Ecto neural progenitor cell (in vitro differentiated cells): ENCODE measurements at places on chromosomes 2 and 18.
A peak's percentile ranks its signal among the peaks of the same experiment; 100 is the strongest.

- DNase-seq, result no peak
Observed at GRCh38 chr2:116585669-116586327, 1228.7 kb upstream of the DDX18 start.

DNA sequence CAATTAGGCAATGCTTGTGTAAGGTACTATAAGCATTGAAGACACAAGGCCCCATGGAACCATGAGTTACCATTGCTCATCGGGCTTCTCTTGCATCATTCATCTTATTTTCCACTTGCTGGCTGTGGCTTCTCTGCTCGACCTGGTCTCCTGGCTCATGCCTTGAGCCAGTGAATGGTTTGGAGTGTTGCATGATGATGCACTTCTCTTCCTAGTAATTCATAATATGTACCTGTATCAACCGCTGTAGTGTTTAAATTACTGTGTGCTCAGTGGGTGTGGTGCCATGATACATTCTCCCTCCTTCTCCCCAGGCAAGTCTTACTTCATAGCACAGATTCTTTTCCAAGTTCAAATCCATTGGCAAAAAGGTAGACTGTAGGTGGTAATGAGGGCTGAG lies 66.8 kb downstream of the ABCA12 start:
- DNase-seq, result no peak

DNA sequence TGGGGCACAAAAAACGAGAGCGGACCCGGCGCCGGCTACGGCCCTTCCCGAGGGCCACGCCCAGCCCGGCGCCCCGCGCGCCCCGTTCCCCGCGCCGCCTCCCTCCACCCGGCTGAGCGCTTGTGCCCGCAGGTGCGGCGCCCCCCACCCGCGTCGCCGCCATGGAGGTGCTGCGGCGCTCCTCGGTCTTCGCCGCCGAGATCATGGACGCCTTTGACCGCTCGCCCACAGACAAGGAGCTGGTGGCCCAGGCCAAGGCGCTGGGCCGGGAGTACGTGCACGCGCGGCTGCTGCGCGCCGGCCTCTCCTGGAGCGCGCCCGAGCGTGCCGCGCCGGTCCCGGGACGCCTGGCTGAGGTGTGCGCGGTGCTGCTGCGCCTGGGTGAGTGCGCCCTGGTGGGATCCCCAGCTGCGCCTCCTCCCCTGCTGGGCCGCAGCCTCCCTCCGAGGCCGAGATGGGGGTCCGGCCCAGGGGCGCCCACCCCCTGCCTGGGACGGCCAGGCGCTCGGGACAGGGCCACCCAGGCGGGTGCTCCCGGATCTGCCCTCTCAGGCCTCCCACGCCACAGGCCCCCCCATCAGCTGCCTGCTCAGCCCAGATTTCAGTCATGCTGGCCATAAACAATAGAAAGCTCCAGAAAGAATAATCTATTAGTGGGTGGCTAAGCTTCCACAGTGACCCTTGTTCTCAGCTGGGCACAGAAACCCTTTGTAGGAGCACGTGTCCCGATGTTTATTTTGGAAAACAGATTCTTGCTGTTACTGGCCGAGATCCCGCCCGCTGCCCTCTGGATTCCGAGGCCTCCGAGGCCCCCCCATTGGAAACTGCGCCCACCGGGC lies 997 bp downstream of the BOK start:
- DNase-seq, result peak; percentile 58

- no peak for DNase-seq
Observed at GRCh38 chr2:140698636-140699035, 1432.2 kb downstream of the LRP1B start.

DNA sequence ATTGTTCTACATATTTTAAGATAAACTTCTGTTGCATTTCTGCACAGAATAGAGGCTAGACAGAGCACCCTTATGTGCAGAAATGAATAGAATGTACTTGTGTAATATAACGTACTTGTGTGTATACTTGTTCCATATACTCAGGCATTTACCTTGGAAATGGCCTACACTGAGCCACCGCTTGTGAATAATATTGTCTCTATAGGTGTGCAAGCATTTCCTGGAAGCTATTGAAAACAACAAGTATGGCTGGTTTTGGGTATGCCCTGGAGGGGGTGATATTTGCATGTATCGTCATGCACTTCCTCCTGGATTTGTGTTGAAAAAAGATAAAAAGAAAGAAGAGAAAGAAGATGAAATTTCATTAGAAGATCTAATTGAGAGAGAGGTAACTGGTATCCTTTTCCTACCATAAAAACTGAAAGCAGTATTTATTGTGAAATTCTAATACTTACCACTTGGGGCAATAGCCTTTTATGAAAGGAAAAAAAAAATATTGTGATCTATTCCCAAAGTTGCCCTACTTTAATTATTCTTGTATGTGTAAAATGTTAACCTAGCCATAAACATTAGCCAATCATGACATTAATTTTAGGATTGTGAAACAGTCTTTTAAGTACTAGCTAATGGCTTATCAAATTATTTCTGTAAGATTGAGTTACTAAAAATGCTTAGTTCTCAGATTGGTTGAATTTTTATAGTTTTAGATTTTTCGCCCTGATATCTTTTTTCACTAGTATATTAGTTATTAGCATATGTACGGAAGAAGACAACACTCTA lies 18.0 kb downstream of the ZC3H15 start:
- DNase-seq, result no peak

DNA sequence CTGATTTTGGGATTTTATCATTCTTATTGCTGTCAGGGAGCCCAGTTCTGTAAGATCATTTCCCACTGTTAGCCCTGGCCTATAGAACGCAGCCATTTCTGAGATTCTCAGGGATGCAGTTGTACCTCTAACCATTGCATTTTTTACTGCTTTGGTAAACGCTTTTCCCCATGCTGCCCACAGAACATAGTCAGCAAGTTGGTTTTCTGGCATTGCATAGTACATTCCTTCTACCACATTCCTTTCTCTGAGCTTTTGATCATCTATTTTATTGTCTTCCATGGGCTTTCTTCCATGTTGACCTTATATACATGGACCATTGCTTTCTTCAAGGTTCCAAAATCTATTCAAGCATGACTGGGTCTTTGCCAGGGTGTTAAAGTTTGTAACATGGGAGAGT lies 86.8 kb upstream of the ST6GAL2 start:
- no peak for DNase-seq

GRCh38 chr2:186713691-186714090 lies 19.8 kb downstream of the FAM171B start:
- DNase-seq, result no peak

DNA sequence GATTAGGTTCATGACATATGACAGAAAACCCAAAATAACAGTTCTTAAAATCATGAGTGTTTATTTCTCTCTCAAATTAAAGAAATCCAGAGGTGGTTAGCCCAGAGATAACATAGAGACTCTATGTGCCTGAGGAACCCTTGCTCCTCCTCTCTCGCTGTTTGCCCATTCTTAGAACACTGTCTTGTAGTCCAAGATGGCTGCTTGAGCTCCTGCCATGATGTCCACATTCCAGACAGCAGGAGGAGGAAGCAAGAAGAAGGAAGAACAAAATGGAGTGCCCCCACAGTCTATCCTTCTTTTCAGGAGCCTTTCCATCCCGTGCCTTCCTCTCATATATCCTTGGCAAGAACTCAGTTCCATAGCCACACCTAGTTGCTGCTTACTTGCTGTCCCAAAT lies 13.9 kb upstream of the ST8SIA5 start:
- no peak for DNase-seq

- no peak for DNase-seq
Observed at GRCh38 chr2:241762933-241763369, 13.7 kb upstream of the GAL3ST2 start.

DNA sequence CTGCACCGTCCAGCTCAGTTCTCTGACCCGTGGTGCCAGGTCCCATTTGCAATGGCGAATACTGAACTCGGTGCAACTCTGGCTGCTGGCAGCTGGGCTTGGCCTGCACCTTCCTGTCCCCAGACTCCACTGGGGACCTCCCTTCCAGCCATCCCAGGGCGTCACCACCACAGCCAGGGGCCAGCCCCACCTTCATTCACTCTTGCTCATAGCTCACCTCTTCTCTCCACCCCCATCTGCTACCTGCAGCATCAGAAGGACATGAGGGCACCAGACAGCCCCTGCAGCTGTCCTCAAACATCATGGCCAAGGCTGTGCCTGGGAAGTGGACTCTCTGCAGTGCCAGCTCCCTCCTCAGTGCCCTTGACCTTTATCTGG lies 16.2 kb upstream of the ALPI start:
- DNase-seq, result no peak

DNA sequence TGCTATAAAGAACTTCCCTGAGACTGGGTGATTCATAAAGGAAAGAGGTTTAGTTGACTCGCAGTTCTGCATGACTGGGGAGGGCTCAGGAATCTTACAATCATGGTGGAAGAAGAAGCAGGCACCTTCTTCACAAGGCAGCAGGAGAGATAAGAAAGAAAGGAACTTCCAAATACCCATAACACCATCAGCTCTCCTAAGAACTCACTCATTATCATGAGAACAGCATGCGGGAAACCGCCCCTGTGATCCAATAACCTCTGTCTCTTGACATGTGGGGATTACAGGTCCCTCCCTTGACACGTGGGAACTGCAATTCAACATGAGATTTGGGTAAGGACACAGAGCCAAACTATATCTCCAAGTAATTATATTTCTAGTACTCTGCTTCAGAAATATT lies 163.8 kb upstream of the CDH20 start:
- DNase-seq, result no peak

DNA sequence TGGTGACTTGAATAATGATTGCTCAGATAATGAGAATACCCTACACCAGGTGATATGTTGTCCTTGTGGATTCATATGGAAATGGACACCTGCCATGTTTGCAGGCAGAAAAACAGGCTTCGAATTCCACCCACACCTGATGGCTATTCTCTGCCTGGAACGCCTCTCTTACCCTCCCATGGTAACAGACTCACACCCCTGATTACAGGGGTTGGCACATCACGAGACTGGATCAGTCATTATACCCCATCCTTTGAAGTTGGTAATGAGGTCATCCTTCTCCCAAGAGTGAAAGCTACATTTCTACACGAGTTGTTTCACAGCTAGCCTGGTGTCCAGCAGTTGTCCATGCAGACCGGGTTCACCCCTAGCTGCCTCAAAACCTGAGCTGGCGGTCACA lies 71.4 kb upstream of the MBOAT2 start:
- no peak for DNase-seq

DNA sequence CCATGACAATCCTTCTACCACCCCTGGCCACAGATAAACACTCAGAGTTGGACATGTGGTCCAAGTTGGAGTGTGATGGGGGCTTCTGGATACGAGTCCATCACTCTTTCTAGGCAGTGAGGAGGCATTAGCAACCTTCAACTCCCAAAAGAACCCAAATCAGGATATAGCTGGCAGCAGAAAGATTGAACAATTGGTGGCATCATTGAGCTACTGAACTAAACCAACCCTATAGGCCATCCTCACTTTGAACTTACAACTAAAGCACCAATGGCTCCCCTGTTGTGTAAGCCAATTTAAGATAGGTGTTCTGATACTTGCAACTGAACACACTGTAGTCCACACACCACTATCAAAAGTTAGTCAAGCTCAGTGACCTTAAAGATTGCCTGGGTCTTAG lies 24.0 kb upstream of the MARCO start:
- peak; percentile 9 for DNase-seq

DNA sequence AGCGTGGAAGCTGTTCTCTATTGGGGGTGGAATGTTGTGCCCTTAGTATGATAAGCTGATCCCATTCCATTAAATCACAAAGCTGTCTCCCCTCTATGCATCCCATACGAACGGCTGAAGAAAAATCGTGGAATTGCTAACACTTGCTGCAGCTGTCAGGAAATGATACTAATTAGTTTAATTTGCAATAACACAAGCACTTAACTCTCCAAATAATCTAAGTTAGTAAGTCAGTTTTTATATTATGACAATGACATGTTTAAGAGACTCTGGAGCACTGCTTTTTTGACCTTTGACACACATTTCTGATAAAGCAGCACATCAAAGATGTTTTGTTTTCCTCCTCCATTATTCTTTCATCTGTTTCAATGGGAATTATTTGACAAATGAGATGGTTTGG lies 123.7 kb upstream of the SATB2 start:
- DNase-seq, result no peak

GRCh38 chr2:55047677-55048299 lies 2.5 kb downstream of the RTN4 start:
- no peak for DNase-seq

- DNase-seq, result no peak
Observed at GRCh38 chr18:52311331-52311730, 28.7 kb upstream of the DCC start.

DNA sequence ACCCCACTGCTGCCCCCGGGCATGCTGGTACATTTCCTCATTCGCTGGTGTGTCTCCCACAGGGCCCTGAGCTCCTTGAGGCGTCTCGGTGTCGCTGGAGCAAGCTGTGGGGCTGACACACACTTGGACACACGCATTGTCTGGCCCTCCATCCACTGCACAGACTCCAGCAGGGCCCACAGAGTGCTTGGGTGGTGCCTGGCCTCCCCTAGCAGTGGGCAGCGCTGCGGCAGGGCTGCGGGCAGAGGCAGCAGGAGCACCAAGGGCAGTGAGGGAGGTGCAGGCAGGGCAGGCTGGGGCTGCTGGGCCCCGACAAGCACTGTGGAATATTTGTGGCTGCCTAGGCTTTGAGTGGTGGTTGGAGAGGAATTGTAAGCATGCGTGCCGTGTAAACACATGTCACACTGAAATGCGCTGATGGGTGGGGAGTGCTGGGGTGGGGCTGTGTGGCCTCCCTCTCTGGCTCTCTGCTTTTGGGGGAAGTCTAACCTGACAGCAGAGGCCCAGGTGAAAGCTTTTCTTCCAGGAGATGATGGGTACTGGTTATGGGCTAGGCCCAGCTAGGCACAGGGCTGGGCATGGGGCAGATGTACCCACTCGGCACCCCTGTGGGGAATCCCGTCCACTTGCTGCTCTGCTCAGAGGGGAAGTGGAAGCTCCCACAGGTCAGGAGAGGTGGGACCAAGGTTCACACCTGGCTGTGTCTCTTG lies 55.5 kb upstream of the HS6ST1 start:
- no peak for DNase-seq

DNA sequence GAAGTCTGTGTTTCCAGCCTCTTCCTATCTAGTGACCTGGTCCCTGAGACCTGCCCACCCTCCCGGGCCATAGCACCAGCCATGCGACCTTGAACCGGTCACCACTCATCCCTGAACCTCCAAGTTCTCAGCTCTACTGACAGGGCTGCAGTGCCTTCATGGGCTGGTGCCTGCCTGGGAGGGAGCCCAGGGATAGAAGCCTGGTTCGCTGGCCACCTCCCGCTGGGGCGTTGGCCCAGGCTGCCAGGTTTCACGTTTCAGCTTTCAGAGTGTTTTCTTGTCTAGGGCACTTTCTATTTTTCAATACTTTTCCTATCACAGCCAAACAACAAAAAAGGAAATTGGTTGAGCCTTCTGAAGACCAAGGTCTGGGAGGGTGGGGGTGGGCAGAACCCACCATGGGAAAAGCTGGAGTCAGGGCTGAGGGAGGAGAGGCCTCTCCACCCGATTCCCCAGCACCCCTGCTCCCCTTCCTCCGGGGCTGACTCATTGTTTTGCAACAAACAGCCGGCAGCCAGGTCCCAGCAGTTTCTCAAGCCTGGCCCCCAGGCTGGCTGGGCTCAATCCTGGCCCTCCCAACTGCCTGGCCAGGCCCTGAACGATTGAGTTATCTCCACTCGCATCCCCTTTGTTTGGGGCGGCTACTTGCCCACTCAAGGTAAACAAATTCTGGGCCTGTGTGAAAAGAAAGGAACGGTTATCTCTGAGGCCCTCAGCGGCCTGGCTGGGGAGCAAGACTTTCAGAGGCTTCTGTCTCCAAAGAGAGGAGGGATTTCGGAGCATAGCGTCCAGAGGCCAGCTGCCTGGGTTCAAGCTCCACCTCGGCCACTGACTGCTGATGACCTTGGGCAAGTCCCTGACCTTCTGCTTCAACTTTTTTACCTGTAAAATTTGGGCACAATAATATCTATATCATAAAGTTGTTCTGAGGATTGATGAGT lies 47.5 kb downstream of the ZFP36L2 start:
- DNase-seq, result peak; percentile 71
